Stomach (tissue), 19 donors: ENCODE measurements at places on chromosomes 7 and 10. TPM values are rescaled to one million over a fixed set of nuclear protein-coding genes. Genes with fewer than 3 reads are reported as not detected.

DNA sequence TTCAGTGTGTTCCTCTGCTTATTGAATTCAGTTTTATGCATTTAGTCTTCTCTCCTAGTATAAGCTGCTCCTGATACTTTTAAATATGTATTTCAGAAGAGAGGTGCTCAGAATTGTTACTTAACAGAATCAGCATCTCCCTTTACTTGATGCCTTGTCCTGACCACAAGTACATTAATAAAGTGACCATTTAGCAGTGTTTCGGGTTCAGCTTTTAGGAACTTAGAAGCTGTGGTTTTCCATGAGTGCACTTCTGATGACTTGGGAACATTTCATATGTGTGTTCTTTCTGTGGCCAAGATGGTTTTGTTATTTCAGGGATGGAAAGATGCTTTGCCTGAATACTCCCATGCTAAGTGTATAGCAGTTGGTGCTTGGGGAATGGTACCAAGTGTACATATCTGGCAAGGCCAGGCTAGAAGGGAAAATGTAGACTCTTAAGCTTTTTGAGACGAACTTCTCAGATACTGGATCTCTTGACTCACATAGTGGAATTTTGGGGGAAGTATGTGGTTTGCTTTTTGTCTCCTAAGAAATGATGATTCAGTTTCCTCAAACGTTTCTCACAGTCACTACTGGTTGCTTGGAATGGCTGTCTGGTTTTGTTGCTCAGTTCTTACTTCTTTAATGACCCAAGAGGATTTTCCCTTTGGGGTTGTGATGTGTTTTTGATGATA is 17.2 kb downstream of the SGPL1 start:
- no peak for DNase-seq

MYO3A gene
- 5.7 TPM for total RNA-seq

DNA sequence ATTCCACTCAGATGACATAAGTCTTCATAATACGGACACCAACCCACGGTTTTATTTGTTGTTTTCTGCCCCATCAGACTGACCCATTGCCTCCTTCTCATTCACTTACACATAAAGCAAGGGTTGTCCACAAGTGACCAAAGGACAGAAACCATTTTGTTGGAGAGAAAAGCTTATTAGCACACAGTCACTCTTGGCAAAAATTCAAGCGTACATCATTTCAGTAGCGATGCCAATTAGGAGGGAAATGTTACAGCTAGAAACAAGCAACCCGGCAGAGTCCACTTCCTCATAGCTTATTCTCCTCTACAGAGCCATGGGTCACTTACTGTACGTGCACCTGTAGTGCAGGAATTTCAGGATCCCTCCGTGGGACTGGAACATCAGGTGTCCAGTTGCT is 23.0 kb downstream of the ABLIM1 start:
- DNase-seq, result peak; percentile 38

DNA sequence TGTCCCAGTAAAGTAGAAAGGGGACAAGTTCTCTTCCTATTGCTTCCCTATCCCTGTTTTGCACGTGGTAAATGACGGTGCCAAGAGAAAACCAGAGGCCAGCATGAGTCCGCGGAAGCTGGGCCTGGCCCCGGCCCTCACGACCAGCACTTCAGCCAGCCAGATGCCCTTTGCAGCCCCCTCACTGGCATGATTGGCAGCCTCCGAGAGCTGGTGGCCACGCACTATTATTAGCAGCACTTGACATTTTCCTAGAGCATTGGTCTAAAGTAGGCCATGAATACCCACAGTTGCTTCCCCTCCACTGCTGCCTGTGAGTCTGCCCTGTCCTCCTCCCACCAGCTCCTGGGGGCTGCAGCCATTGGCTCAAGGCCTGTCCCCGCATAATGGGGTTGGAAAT is 369.1 kb downstream of the PLXNA4 start:
- DNase-seq, result no peak

GTPBP10 gene
- 73.0 TPM for total RNA-seq

ADARB2 gene
- total RNA-seq, result 4.1 TPM

UTF1 gene
- total RNA-seq, result not detected

IFIT2 gene
- 1.3 TPM for total RNA-seq

GRCh38 chr7:104956753-104957450 is 57.1 kb upstream of the KMT2E start:
- DNase-seq, result peak; percentile 62

- no peak for DNase-seq
Measured at GRCh38 chr10:11579885-11580284, 31.6 kb downstream of the USP6NL start.

- peak; percentile 48 for DNase-seq
Measured at GRCh38 chr10:21926949-21927348, 76.6 kb downstream of the DNAJC1 start.

DNA sequence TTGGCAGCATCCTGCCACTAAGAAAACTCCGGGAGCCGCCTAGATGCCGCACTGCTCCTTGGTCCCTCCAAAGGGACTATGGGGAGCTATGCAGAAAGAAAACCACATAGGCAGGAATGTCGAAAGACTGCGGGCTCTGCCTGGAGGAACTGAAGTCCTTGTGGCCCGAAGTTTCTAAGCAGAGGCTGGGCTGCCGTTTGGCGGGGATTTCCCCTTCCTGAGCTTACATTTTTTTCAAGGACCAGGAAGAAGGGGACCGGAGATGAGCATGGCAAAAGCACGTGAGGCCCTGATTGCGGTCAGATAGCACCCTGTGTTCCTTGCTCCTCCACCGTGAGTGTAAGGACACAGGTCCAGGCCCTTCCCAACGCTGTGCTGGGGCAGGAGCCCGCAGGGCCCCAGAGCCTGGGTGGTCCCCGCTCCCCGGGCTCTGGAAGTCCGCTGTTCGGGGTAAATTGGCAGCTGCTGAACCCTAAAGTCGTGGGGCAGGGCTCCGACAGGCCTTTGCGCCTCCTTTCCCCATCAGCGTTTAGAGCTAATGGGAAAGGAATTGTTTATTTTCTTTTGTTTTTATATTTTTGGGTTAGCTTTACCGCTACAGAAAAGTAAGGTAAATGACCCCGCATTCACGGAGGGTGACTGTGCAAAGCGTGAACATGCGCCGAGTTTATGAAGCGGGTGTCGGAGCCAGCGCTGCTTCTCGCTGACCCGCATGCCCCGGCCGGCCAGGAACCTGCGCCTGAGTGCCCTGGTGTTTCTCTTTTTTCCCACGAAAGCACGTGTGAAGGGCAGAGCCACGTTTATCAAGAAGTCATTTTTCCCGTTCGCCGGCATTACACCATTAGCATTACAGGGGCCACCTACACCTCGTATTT is 356.5 kb upstream of the ZNF32 start:
- no peak for DNase-seq

DNA sequence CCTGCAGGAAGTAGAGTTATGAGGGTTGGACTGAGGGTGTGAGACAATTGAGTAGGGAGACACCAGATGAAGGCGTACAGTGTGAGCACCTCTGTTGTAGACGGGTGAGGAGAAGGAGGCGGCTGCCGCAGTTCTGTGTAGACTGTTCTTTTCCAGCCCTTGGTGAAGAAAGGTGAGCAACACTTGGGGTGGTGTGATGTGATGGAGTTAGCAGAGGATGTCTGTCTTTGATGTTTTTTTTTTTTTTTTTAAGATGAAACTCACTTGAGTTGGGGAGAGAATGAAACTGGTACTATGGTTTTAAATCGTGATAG is 42.8 kb upstream of the RNF216 start:
- DNase-seq, result peak; percentile 15

DNA sequence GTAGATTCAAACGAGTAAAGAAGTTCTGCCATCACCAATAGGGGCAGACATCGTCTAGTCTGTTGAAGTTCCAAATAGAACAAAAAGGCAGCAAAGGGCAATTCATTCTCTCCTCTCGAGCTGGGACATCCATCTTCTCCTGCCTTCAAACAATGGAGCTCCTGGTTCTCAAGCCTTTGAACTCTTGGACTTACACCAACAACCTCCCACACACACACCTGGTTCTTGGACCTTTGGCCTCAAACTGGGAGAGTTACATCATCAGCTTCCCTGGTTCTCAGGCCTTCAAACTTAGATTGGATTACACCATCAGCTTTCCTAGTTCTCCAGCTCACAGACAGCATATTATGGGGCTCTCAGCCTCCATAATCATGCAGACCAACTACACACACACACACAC is 9.8 kb upstream of the GIMAP5 start:
- DNase-seq, result no peak

DNA sequence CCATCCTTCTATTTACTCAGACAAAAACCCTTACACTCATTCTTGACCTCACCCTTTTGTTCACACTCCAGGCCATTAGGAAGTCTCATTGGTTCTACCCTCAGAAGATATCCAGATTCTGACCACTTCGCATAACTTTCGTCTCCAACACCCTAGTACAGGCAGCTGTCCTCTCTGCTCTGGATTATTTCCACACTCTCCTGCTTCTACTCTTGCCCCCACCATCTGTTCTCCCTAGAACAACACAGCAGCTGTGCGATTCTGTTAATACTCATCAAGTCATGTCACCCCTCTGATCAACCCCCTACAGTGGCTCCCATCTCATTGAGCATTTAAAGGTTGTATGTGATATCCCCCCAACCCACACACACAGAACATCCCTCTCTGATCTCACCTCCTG is 15.5 kb upstream of the TRIL start:
- no peak for DNase-seq

ZNF425 gene
- total RNA-seq, result 6.1 TPM

DNA sequence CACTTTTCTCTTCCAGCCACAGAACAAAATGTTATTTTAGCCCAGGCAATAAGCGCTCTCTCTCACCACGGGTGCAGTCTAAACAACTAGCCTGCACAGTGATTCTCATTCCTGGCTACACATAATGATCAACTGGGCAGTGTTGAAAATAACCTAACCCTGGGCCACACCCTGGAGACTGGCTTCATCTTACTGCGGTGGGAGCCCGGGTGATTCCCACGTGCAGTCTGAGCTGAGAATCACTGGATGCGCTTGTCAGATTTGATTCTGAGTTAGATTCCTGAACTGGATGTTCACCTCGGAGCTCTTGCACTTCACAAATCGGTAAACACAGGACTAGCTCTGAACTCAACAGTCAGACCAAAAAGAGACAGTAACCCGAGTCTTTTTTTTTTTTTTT is 14.9 kb downstream of the ZC3HAV1 start:
- DNase-seq, result no peak

GRCh38 chr10:26776258-26776657 is 78.8 kb downstream of the PDSS1 start:
- DNase-seq, result no peak

CPED1 gene
- 8.4 TPM for total RNA-seq

DNA sequence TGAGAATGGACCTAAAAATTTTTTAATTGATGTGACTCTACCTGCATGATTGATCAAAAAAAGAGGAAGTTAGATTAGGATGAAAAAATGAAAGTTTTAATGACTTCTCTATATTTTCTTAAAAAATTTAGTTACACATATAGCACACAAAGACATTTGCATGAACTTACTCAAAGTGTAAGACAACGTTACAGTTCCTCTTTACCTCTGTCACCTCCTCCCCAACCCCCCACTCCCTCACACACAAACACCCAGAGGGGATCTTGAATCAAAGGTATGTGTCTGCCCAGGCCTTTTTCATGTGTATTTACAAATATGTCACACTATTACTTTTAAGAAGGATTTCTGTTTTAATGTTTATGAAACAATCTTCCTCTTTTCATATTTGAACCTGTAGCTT is 20.6 kb upstream of the CDCA7L start:
- no peak for DNase-seq

GRCh38 chr7:78081888-78082287 is 283.3 kb downstream of the PHTF2 start:
- no peak for DNase-seq

CPN1 gene
- not detected for total RNA-seq

DNA sequence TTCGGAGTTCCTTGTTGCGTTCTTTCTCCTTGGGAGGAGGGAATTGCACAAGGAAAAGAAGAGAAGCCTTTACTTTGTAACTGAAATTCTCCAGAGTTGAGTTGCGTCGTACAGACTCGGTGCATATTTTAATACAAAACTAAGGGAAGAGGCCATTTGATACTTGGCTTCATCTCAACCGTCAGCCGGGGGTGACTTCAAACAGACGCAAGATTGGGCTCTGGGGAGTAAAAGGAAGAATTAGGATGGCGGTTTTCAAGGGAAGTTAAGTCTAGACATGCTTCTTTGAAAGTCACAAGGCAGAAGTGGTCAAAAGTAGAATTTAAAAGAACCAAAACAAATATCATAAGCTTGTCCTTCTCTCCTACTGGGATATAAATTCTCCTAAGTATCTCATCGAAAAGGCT is 1.6 kb downstream of the PRR15 start:
- no peak for DNase-seq

- no peak for DNase-seq
Measured at GRCh38 chr10:4234661-4235060, 449.7 kb upstream of the KLF6 start.

HTRA1 gene
- 45.9 TPM for total RNA-seq

DNA sequence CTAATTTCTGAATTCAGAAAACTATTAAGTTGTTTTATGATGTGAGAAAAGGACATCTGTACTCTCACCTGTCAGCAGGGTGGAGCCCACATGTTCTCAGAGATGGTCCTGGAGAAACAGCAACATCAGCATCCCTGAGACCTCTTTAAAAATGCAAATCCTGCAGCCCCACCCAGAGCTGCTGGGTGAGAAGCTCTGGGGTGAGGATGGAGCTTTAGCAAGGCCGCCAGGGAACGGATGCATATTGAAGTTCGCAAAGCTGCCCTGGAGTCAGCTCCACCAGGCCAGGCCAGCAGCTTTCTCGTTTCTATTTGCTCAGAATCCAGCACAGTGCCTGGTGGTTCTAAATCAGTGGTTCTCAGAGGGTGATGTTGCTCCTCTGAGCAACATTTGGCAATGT is 49.1 kb downstream of the PRKCQ start:
- no peak for DNase-seq

- no peak for DNase-seq
Measured at GRCh38 chr7:99124751-99125504, 19.0 kb downstream of the SMURF1 start.

SOSTDC1 gene
- total RNA-seq, result 9.0 TPM

DNA sequence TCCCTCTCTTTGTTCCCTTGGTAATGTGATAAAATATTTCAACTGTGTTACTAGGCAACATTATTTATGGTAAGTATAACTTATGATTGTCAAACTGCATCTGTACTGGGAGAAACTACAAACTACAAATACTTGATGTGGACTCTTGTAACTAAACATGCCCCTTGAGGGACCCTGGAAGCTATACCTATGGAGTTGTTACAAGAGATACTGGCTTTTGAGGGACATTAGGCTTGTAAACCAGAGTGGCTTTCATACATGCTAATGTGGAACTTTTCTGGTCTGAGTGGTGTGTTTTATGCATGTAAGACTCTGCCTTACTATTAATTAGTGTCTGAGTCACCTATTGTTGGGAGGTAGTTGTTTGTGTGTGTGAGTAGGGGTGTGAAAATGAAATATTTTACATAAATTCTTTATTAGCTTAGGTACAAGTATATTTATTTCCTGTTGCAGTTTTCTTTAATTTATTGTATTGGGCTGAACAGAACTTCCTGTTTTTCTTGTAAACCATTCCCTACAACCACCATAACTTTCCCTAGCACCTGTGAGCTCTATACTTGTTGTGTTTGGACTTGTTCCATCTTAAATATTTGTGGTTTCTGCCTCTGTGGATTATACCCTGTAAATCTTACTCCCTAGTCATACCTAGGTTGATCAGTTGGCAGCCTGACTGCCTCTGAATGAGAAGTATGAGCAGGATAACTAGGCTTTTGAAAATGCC is 49.8 kb downstream of the STK31 start:
- peak; percentile 71 for DNase-seq

ARHGAP19 gene
- total RNA-seq, result 9.0 TPM

PNLIPRP1 gene
- total RNA-seq, result not detected

GRCh38 chr7:68730194-68730593 is 868.1 kb upstream of the AUTS2 start:
- DNase-seq, result no peak

GRCh38 chr7:3302681-3303320 is 1.7 kb downstream of the SDK1 start:
- no peak for DNase-seq

GRCh38 chr7:83159731-83160130 is 3.0 kb downstream of the PCLO start:
- no peak for DNase-seq
